Bronchial epithelial cell (primary cell): ENCODE measurements at places on chromosomes 2 and 18. TPM values are rescaled to one million over a fixed set of nuclear protein-coding genes. Genes with fewer than 3 reads are reported as not detected.

DNA sequence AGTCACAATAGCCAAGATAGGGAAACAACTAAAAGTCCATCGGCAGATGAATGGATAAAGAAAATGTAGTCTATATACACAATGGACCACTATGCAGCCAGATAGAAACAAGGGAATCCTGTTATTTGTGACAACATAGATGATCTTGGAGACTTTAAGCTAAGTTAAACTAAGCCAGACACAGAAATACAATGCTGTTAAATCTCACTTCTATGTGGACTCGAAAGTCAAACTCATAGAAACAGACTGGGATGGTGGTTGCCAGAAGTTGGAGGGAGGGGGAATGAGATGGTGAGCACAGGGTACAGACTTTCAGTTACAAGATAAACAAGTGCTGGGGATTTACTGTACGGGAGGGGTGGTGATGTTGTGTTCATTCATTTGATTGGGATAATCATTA, 5.4 kb upstream of the CNDP1 start:
- no peak for DNase-seq

GRCh38 chr2:158963071-158963470, 5.4 kb upstream of the TANC1 start:
- no peak for DNase-seq

DNA sequence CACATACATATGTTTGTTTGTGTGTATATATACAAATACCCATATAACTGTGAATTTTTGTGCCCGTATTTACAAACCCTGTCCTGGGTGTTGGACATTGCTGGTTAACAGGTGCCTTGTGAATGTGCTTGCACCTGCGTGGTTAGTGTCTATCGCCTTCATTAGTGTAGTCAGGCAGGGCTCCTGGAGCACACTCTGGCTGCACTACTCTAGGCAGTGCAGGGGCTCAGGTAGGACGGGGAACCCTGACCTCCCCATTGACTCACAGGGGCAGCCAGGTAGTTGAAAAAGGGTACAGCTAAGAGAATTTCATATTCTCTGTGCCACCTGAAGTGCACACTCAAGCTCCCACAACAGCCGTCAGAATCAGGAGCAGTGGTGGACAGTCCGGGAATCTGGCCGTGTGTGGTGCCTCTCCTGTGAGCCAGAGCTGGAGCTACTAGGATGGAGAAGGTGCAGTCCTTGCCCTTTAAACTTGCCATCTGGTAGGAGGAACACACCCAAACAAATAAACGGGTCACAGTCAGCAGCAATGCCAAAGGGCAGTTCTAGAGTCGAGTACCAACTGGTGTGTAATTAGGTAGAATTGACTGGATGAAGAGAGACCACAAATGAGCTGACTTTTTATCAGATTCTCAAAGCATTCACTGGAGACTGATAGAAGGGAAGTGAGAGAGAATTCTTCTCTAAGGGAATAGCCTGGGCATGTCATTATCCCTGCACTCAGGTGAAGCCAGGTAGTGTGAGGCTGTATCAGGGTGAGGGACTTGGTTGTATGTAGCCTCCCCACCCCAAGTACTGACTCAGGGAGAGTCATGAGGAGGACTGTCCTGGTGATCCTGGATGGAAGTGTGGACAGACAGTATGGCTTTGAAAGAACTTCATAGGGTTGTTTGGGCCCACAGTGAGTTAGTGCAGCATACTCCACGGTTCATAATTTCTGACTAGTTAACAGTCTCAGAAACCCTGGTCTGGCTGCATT, 44.1 kb downstream of the FARP2 start:
- peak; percentile 19 for DNase-seq

DNA sequence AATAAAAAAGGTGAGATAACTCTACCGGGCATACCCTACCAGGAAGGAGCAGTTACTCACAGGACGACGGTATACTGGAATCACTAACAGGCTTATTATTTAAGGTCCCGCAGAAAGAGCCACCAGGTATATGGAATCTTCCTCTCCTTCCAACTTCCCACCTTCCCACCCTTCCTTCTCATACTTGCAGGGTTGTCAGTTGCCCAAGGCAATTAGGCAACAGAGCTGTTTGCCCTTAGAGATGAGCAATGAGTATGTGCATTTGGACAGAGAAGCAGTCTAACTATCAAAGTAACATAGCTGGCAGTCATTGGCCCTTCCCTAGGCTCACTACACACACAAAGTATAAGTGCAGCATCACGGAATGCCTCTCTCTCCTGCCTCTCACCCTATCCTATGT, 32.1 kb upstream of the EVA1A start:
- DNase-seq: peak; percentile 57

DNA sequence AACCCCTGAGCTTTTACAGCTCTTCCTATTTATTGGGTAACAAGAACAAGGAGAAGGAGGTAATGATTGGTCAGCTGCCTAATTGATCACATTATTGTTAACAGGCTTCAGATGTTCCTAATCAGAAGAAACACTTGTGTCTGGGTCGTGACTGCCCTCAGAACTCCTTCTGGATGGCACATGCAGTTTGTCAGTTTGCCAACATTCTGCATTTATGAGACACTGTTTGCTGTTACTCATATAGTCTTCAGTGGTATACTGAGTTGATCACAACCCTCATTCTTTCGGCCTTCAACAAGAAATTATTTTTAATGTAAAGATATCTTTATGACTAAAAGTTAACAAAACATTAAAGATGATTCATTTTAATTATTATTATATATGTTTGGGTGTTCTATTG, 95.7 kb upstream of the DOCK10 start:
- peak; percentile 72 for DNase-seq

DNA sequence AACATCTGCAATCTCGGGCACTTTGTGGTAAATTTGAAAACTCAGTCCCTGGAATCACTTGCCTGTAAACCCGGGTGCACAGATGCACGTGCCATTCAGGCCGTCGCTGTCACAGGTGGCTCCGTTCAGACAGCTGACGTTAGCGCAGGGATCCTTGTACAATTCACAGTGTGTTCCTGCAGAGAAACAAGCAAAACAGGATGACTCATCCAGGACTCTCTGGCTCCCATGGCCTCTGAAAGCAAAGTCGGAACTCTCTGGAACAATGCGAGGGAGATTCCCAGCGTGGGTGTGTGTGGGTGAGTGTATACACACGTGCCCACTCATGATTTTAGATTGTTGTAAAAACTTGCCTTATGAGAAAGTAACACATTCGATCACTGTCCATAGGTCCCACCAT, 136.1 kb upstream of the PID1 start:
- DNase-seq: peak; percentile 99

DNA sequence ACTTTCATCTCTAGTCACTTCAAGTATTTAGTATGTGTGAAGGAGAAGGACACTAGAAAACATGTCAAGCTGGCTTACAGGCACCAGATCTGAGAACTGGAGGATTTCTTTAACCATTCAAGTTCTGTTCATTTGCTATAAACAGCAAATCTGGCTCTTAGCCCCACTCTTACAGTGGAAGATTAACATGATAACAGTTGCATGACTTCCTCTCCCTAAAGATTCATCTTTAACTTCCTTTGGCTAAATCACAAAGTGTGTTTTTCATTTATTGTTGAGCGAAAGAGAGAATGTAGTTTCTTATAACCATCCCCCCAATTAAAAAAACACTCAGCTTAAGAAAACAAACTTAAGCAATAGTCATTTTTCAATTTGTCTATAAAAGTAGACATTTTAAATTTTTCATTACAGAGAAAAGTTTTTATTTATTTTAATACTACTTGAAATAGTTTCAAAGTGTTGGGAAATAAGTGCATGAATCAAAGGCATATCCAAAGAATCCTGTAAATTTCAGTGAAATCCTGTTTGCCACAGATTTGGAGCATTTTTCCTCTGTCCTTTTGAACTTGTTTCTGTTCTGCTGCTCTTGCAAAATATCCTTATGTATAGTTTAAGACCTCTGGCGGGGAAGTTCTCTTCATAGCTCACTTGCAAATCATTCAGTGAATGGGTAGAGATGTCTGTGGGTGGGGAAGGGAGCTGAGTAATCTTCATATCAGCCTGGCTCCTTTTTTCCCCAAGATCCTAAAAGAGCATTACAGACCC, 241.0 kb upstream of the RBBP8 start:
- DNase-seq: peak; percentile 68

DNA sequence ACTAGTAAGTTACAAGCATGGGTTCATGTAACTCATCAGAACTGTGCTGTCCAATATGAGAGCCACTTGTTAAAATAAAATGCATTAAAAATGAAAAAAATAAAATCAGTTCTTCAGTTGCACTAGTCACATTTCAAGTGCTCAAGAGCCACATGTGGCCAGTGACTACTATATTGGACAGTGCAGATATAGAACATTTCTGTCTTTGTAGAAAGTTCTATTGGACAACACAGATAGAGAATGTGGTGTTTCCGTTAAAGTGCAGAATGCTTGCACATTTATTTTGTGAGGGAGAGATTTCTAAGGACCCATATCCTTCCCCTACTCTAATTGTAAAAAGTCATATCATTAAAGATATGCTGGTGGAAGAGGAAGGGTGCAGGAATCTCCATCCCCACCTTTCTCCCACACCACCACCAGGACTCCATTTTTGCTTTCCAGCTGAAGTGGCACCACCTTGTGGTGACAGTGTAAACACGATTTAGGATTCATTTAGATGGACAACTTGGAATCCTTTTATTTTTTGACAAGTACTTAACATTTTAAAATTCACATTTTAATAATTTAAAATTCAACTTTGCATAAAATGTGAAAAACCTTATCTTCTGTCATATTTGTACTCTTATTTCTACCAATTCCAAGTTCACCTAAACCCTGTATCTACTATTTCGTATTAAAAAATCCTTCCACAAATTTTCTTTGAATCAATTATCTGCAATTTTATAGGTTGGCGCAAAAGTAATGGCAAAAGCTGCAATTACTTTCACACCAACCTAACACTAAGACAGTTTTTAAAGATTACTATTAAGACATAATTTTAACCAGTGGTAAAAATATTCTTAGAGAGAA, 9.4 kb upstream of the CD302 start:
- peak; percentile 61 for DNase-seq

- no peak for DNase-seq
Observed at GRCh38 chr2:39120521-39120770, 405 bp downstream of the SOS1 start.

DNA sequence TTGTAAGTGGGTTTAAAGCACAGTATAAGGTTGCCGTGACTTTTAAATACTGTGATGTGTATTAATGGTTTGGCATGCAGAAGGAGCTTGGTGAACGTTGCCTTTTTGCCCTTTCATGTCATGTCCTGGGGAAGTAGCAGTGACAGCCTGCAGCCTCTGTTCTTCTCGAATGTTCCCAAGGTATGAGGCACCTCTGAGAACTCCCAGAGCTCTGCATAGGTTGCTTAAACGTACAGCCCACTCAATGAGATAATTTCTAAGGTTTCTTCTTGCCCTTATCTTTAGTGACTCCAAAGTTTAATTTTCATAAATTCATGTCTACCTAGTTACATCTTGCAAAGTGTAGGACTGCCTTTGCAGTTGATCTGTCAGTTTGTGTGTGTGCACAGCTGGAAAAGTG, 36.7 kb downstream of the PARD3B start:
- DNase-seq: no peak

DNA sequence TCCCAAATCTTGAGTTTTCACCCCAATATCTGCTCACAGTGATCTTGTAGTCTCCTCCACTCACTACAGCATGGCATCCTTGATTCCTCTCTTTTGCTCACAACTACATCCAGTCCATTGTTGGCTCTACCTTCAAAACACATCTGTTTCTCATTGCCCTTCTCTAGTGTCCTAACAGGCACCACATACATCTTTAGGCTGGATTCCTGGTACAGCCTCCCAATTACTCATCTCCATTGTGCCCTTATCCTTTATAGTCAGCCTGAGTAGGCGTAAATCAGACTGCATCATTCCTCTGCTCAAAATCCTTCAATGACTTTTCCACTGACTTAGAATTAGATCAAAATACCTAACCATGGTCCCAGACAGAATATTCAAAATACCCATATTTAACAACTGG, 10.7 kb upstream of the TAF1B start:
- peak; percentile 80 for DNase-seq

- no peak for DNase-seq
Observed at GRCh38 chr2:226888971-226889370, 53.1 kb downstream of the RHBDD1 start.

DNA sequence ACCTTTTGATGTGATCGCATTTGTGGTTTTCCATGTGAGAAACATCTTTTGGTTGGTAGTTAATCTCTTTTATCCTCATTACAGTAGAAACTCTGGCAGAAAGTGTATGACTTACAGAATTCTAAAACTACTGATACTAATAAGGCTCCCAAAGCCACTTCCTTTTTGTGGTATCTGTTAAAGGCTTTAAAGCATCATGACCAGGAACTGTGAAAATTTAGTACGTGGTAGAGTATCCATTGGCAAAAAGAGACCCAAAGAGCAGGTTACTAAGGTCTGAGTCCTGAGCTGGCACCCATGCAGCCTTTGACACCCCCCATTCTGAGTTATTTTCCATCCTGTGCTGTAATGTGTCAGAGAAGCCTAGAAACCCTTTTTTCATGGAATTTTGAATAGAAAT, 94.5 kb downstream of the DPP4 start:
- DNase-seq: no peak

- DNase-seq: no peak
Observed at GRCh38 chr2:8036366-8036765, 645.5 kb upstream of the ID2 start.

DNA sequence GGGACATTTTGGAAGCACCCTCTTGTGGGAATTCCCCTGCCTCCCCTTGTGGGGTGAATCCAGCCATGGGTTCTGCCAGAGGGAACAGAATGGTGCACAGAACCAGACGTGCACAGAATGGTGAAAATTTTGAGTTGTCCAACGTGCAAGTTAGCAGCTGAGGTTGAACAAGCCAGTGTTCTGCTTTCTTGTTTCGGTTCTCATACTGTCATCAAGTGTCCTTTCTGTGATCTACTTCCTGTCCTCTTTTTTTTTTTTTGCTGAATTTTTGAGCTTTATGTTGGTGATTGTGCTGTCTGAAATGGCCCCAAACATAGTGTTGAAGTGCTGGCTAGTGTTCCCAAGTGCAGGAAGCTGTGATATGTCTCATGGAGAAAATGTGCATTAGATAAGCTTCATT, 21.5 kb upstream of the REEP1 start:
- no peak for DNase-seq

- no peak for DNase-seq
Observed at GRCh38 chr2:16176971-16177480, 236.7 kb downstream of the MYCN start.

DNA sequence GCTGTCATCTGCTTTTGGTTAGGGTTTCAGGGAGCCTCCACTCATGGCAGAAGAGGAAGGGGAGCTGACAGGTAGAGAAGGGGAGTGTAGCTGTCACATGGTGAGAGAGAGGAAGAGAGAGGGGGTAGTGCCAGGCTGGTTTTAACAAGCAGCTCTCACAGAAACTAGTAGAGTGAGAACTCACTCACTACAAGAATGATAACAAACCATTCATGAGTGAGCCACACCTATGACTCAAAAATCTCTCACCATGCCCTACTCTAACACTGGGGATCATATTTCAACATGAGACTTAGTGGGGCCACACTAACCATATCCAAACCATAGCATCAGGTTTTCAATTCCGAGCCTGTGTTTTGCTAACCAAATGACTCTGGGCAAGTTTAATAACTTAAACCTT, 274.9 kb upstream of the VWC2L start:
- peak; percentile 95 for DNase-seq

- DNase-seq: no peak
Observed at GRCh38 chr2:143936538-143936847, 583.4 kb downstream of the ZEB2 start.

GRCh38 chr2:179588486-179589145, 272.8 kb downstream of the ZNF385B start:
- no peak for DNase-seq

Gene KIF1A
- not detected in 2 replicates for total RNA-seq

Gene SGPP2
- 9.7 and 40.1 TPM in 2 replicates for total RNA-seq

Gene CKAP2L
- total RNA-seq: 0.13 and 0.26 TPM in 2 replicates

Gene NT5C1B
- not detected in 2 replicates for total RNA-seq

Gene NDC80
- total RNA-seq: 0.26 and 0.51 TPM in 2 replicates

Gene REG1B
- not detected in 2 replicates for total RNA-seq

Gene LDLRAD4
- total RNA-seq: not detected in 2 replicates
